H1 (cell line): ENCODE measurements at places on chromosomes 11 and 22.

- H3K4me3 ChIP-seq, result 0 out of 2 replicates have a peak overlapping the region, but pooled peaks have one; percentile 2
- no peaks in the 10 kb centered on the region for H3K27me3 ChIP-seq
- H3K27ac ChIP-seq, result no peak overlapping the region
- DNase-seq, result no peak
- peaks cover 8% of the 10 kb centered on the region for H3K4me1 ChIP-seq
These were observed 313.7 kb upstream of the CADM1 start for GRCh38 chr11:115817844-115818468.

DNA sequence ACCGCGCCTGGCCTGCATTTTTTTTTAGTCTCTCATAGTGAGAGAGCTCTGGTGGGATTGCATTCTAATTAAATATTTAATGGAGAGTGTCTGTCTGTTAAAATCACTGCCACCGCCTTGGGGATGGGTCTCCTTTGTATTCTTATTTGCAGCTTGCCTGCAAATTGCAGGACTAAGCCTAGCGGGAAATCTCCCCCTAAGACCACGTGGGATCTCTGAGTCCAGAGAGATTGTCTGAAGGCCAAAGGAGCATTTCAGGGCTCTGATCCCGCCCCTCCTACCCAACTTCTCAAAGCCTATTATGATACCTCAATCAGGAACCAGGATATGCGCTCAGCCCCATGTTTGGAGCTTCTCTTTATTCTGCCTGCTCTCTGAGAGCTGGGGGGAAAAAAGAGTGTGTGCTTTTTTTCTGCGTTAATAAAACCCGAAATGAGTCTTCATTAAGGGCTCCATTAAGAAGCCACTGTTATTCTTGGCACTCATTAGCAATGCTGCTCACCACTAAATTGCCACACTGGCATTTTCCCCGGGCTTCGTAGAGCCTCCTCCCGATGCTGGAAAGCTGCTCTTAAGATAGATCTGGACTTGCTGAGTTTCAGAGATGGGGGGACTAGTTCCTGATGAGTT, 92.9 kb upstream of the THY1 start:
- peaks cover 2% of the 10 kb centered on the region; the same call in 1 of the 2 replicates for H3K4me1 ChIP-seq
- no peaks in the 10 kb centered on the region for H3K27me3 ChIP-seq

GRCh38 chr11:16606784-16607674, 131.4 kb upstream of the C11orf58 start:
- H3K27ac ChIP-seq, result no peak overlapping the region
- peaks cover 33% of the 10 kb centered on the region for H3K4me1 ChIP-seq
- DNase-seq, result no peak
- no peaks in the 10 kb centered on the region for H3K36me3 ChIP-seq
- H3K4me3 ChIP-seq, result peak overlapping the region; percentile 72

DNA sequence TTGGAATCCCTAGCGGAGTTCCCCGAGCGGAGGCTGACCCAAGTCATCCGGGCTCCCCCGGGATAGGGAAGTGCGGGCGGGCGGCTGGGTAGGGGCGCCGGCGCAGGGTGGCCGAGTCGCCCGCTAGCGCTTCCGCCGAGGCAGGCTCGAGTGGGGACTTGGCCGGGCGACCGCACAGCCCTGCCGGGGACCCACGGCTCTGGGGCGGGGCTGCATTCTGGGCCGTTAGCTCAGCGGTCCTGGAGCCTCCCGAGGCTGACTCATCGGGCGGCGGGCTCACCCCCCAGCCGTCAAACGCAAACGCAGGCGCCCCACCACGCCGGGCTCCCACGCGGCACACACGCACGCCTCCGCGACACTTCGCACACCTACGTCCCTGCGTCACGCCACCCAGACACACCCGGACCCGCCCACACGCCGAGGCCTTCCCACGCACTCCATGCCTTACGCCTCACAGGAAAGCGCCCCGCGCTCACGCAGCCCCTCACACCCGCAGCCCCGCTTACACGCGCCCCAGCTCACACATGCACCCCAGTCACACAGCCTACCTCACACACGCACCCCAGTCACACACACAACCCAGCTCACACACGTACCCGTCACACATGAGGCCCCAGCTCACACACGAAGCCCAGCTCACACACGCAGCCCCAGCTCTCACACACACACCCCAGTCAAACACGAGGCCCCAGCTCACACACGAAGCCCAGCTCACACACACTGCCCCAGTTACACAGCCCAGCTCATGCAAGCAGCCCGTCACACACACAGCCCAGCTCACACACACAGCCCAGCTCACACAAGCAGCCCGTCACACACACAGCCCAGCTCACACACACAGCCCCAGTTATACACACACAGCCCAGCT, 1.2 kb downstream of the PHLDB1 start:
- peaks cover 75% of the 10 kb centered on the region for H3K27me3 ChIP-seq
- peak overlapping the region; percentile 66 for H3K4me3 ChIP-seq
- H3K36me3 ChIP-seq, result no peaks in the 10 kb centered on the region
- H3K27ac ChIP-seq, result no peak overlapping the region

GRCh38 chr11:121344824-121345223, 52.3 kb downstream of the SC5D start:
- H3K27ac ChIP-seq, result no peak overlapping the region
- DNase-seq, result no peak
- H3K4me3 ChIP-seq, result no peak overlapping the region
- no peaks in the 10 kb centered on the region for H3K36me3 ChIP-seq
- H3K4me1 ChIP-seq, result no peaks in the 10 kb centered on the region
- no peaks in the 10 kb centered on the region for H3K27me3 ChIP-seq
